ENCODE measurements at places on chromosomes 5 and 9.

DNA sequence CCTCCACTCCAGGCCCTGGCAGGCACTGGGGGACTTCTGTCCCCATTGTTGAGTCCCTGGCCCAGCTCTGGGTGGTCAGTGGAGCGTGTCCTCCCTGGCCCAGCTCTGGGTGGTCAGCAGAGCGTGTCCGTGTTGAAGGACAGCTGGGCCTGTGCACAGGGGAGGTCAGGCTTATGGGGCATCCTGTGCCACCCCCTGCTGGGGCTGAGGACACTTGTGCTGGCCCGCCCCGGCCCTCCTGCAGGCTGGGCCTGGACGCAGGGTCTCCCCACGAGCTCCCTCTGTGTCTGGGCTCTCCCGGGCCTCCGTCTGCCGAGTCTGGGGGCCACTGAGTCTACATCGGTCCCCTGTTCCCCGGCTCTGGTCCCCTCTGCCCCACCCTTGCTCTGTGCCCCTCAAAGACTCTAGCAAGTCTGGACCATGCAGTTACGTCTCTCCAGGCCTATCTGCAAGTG is 11.5 kb upstream of the CLIC3 start:
- no peak for DNase-seq

- DNase-seq = no peak
Observed at GRCh38 chr5:68435611-68436010, 220.1 kb downstream of the PIK3R1 start.

- peak; percentile 70 for DNase-seq
Observed at GRCh38 chr5:98763001-98763630, 10.3 kb upstream of the RGMB start.

GRCh38 chr9:128946571-128947276 is 679 bp downstream of the DOLK start:
- no peak for DNase-seq

DNA sequence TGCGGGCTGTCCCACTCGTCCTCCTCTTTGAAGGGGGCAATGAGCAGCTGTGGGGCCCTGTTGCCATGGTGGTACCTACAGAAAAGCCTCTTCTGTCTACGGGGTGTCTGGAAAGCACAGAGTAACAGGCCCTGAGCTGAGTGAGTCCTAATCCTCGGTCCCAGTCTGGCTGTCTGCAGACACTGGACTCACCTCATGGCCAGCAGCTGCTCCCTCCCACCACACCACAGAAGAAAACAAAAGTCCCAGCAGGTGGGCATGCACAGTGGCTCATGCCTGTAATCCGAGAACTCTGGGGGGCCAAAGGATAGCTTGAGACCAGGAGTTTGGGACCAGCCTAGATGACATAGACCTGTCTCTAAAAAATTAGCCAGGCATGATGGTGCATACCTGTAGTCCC is 19.9 kb downstream of the P4HA2 start:
- DNase-seq = no peak

DNA sequence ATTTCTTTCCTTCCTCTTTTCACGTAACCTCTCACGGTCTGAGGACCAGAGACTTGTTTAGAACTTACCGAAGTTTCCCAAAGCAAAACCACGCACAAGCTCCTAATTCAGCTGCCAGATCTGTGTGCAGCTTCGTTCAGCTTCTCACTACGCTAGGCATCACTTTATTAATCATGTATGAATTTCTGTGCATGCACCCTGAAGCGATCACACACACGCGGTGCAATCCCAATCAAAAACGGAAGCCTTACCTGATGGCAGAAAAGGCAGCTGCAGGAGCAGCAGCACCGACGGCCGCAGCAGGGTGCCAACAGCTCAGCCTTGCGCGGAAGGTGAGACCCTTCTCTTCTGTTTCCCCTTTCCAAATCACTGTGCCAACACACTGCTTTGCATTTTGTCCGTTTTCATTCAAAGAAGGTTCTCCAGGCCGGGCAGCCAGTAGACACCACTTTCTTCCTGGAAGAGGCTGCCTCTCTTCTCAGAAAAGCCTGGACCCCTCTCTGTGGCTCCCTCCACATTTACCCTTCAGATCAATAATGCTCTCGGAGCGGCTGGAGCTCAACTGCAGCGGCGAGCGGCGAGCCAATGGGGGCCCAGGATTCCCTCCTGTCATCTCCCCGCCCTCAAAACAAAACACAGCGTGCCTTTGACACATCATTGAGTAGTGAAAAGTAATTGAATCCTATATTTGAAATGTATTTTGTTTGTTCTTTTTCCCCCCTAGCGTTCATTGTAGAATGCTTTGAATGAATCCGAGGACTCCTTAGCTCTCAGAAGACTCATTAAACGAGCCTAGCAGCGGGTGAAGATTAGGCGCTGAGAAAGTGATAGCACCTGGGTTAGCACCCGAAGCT is at the start of gene CDH12:
Gene CDH12 (minus strand): TSS at position 538 of the 854 bp plus-strand sequence.
- DNase-seq = peak; percentile 48

DNA sequence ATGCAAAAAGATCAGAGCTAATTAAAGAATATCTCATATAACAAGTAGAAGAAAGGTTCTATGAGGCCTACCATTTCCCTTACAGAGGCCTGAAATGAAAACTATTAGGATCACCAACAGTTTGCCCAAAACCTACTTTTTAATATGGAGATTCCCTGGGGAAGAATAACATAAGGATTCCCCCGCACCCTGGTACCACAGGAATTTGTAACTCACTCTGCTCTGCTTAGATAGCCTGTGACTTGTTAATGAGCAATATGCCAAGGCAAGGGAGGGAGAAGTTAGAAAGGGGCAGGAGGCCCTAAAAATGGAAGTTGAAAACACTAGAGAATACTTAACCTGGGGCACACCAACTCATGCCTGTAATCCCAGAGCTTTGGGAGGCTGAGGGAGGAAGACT is 107.0 kb downstream of the CDH6 start:
- DNase-seq = no peak

DNA sequence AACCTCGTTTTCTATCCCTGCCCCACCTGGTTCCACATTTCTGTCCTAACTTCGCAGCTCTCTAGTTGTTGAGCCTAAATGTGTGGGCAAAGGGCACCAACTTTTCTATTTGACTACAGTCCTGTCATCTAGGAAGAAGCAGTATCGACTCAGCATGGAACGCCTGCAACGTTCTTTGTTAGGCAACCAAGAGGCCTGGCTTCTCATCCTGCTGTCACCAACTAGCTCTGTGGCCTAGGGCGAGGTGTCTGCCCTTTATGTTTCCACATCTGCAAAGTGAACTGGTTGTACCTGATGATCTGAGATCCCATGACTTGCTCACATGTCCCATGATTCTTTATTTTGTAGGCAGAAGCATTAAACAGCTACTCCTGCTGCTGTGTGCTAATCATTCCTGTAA is 248.9 kb downstream of the ADAMTSL1 start:
- no peak for DNase-seq

GRCh38 chr5:14557203-14557770 is 24.3 kb upstream of the OTULINL start:
- no peak for DNase-seq

DNA sequence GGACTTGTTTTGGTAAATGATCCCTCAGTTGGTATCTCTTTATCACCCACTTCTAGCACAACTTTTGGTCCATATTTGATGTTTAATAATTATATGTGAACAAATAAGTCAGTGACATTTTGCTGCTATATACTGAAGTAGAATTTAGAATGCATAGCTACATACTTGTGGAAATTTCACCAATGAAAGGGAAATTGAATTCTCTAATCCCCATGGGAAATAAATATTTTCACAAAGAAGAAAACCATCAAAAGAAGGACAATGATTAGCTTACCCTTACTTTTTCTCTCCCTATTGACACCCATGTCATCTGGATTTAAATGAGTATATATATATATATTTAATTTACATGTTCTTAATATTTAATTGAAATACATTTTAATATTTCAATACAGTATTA is 94.3 kb upstream of the DAB2 start:
- no peak for DNase-seq

GRCh38 chr5:56574778-56575177 is 240.6 kb upstream of the MAP3K1 start:
- DNase-seq = no peak

DNA sequence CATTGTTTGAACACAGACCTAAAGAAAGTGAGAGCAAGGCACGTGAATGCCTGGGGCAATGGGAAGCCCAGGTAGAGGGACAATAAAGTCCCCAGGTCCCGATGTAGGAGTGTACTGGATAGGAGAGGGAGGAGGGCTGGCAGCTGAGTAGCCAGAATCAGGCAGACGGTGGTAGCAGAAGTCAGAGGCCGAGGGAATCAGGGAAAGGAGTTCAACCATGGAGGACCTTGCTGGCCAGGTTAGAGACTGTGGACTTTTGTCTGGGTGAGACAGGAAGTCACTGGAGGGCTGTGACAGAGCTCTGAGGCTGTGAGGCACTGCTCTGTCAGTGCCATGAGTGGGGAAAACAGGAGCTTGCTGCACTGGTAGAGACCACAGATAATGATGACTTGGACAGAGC is 248.2 kb downstream of the EFNA5 start:
- no peak for DNase-seq

DNA sequence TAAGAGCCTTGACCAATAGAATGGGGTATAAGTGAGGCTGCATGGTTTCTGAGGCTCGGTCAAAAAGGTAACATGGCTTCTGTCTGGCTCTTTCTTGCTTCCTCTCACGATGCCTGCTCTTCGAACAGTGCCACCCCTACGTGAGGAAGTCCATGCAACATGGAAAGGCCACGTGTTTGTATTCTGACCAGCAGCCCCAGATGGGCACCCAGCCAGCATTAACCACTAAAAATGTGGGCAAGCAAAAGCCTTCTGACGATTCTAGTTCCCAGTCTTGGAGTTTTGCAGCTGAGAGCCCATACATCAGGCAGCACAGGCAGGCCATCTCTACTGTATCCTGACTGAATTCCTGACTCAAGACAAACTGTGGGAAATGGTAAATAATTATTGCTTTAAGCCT is 24.2 kb upstream of the NREP start:
- peak; percentile 67 for DNase-seq

GRCh38 chr9:117365438-117365837 is 49.4 kb downstream of the ASTN2 start:
- DNase-seq = no peak

- peak; percentile 24 for DNase-seq
Observed at GRCh38 chr9:69744688-69745380, 15.0 kb downstream of the PTAR1 start.

GRCh38 chr9:29211580-29212396 is 1638.5 kb upstream of the C9orf72 start:
- peak; percentile 64 for DNase-seq

- no peak for DNase-seq
Observed at GRCh38 chr9:133116346-133117231, 4.5 kb downstream of the RALGDS start.

GRCh38 chr9:15135164-15135792 is 171.7 kb downstream of the TTC39B start:
- DNase-seq = peak; percentile 71

DNA sequence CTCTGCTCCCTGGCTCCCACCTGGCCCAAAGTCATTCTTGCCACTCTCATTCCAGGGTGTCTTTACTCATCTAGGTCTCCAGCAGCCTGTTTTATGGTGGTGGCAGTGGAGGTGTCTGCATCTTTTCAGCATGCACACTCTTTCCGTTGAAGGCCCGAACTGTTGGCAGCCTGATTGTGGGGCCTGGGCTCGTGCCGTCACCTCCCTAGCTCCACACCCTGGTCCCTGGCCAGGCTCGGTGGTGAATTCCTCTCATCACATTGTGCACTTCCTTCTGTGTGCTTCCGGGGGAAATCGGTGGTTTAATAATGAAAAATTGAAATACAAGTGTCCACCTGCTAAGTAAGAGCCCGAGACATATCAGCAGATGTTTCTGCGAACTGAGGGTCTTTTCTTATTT is 214.3 kb downstream of the TRIO start:
- DNase-seq = no peak

DNA sequence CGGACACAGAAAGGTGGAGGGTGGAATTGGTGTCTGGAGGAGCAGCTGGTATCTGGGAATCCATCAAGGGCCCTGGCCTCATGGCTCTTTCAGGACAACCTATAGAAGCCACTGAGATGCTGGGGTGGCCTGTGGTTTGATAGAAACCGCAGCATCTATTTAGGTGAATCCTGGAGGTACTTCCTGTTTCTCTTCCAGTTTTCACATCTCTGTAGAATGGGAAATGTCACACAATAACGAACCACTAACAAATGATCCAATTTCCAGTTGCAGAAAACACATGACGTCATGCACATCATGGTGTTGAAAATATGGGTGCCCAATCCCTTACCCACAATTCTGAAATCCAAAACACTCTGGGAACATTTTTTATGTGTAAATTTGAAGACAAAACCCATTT is 52.2 kb downstream of the ROPN1L start:
- no peak for DNase-seq

GRCh38 chr9:130995086-130996011 is 13.6 kb upstream of the LAMC3 start:
- peak; percentile 68 for DNase-seq

GRCh38 chr5:61746831-61747575 is 414.9 kb downstream of the ZSWIM6 start:
- no peak for DNase-seq

- DNase-seq = no peak
Observed at GRCh38 chr9:13244181-13244580, 35.3 kb downstream of the MPDZ start.

DNA sequence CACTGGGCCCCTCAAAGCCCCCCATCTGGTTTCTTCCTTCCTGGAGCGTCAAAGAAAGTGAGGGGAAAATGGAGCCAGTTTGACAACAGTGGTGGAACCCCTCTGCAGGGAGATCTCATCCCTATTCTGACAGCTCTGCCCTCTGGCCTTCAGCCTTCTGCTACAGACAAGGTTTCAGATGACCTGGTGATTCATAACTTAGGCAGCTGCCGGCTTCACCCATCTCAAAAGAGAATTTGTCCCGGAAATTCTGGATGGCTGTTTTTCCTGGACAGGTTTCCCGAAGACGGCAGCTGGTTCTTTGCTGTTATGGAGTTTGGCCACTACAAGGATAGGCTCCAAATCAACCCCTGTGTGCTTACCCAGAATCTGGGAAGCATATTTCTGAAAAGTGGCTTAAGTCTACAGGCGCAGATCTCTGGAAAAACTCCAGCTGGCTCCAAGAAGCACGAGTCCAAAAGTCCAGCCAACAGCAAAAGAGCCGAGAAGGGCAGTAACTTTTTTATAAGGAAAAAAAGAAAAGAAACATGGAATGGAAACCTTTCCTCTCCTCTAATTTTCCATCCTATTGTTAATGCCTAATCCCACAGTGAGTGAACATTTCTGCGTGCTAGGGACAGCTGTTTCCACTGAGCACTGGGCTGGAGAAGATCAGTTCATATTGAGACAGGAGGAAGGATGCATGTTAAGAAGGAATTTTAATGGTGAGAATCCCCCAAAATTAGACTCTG is 54.5 kb downstream of the ZNF366 start:
- peak; percentile 86 for DNase-seq

DNA sequence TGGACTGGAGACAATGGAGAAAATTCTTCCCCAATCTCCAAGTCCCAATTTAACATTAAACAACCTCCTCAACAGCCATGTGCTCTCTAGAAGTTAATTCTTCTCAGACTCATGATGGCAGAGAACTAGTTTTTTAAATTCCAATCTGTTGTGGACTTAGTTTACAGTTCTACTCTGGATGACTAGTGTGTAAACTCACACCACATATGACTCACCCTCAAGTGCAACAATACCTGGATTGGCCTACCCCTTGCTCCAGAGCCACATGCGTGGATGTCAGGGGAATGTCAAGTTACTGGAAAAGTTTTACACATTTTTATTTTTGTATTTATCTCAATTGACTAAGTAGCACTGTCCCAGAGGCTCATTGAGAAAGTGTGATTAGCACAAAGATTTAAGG is 136.0 kb upstream of the EFNA5 start:
- peak; percentile 12 for DNase-seq
